ENCODE measurements at places on chromosomes 13 and 19.

- no peak for DNase-seq
Measured at GRCh38 chr13:34343413-34343940, 525.5 kb downstream of the RFC3 start.

DNA sequence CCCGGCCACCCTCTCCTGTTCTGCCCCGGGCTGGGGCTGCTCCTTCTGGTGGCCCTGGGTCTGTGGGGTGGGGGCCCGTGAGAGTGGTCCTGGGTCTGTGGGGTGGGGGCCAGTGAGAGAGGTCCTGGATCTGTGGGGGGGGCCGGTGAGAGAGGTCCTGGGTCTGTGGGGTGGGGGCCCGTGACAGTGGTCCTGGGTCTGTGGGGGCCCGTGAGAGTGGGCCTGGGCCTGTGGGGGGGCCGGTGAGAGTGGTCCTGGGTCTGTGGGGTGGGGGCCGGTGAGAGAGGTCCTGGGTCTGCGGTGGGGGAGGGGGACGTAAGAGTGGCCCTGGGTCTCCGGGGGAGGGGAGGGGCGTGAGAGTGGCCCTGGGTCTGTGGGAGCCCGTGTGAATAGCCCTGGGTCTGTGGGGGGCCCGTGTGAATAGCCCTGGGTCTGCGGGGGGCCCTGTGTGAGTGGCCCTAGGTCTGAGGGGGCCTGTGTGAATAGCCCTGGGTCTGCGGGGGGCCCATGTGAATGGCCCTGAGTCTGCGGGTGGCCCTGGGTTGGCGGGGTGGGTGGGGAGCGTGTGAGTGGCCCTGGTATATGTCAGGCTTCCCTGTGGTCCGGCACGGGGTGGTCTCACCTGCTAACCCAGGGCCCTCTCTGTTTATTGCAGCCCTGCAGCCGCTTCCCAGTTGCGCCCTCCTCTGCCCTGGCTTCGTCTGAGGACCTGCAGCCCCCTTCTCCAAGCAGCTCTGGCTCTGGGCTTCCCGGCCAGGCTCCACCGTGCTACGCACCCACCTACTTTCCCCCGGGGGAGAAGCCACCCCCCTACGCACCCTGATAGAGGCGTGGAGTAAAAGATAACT, 52.3 kb downstream of the TMEM255B start:
- no peak for DNase-seq

GRCh38 chr13:25738342-25739196, 313.2 kb downstream of the SHISA2 start:
- no peak for DNase-seq

DNA sequence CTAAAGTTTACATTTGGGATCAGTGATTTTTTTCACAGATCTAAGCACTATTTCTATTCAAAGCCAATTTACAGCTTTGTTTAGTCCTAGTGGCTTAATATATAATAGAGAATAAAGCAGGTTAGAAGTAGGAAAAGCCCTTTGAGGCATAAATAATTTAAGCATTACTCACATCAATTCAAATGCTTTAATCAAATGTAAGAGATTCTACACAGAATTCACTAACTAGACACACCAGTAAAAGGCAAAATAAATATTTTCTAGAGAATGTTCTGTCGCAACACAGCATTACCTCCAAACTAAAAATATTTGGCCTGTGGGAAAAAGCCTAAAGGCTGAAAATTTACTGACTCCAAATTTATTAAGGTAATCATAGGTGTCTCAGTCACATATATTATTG, 31.3 kb downstream of the KCTD12 start:
- no peak for DNase-seq

DNA sequence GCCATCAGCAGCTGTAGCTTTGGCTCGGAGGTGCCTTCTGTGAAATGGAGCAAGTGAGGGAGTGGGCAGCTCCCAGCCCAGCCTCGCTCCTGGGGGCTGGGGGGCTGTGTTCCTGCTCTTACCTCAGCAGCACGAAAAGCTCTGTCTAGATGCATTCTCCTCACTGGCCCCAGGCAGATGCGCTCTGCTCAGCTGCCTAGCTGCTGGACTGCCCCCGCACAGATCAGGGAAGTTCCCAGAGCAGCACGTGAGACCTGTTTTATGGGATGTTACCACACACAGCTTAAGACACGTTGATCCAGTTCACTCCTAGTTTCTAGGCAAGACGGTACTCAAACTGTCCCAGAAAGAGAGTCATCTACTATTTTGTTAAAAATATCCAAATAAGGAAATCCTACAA, 13.6 kb downstream of the LCP1 start:
- peak; percentile 70 for DNase-seq

GRCh38 chr13:38871275-38871674, 119.4 kb downstream of the STOML3 start:
- DNase-seq = no peak

DNA sequence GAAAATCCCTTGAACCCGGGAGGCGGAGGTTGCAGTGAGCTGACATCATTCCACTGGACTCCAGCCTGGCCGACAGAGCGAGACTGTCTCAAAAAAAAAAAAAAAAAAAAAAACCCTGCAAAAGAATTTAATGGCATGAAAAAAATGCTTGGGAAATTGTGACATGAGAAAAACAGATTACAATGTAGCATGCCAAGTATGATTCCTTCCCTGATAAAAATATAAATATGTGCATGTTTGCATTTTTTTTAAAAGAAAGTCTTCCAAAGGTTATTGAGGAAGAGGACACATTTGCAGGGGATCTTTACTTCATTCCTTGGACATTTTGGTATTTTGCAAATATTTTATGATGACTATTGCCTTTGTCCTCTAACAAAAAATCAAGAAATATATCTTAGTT, 14.5 kb upstream of the ZBTB32 start:
- no peak for DNase-seq

GRCh38 chr13:78326633-78327032, 276.7 kb downstream of the POU4F1 start:
- no peak for DNase-seq

GRCh38 chr13:71634182-71634581, 232.8 kb downstream of the DACH1 start:
- no peak for DNase-seq

- no peak for DNase-seq
Measured at GRCh38 chr13:107912745-107913144, 302.6 kb downstream of the LIG4 start.

DNA sequence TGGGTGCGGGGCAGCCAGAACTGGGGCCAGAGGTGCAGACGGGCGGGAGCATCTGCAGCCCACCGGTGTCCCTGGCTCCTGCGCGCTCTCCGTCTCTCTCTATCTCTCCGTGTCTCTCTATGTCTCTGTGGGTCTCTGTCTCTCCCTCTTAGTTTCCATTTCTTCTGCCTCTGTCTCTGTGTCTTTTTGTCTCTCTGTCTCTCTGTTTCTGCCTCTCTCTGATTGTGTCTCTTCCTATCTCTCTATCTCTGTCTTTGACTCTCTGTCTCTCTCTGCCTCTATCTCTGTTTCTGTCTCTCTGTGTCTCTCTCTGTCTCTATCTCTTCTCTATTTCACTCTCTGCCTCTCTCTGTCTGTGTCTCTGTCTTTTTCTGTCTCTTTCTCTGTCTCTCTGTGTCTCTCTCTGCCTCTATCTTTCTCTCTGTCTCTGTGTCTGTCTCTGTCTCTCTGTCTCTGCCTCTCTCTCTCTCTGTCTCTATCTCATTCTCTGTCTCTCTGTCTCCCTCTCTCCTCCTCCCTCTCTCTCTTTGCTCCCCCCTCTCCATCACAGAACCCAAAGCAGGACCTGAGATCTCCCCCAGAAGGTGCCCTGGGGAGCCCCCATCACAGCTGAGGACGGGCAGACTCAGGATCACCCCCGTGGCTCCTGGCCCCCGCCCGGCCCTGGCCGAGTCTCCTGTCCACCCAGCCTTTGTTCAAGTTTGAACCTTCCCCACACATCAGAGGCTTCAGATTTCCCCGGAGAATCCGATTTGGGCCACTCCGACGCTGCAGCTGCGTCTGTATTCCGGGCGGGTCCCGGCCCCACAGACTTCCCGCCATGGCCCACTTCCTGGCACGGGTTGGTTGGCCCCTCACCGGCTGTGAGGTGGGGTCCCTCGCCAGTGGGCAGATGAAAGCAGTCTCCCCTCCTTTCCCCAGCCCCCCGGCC, 48.6 kb upstream of the TCF3 start:
- DNase-seq = no peak

Data from stimulated activated CD4-positive, alpha-beta T cell treated with anti-CD3 and anti-CD28 coated beads, Interleukin-15, amount 100 ng/mL, for 24 hours (primary cell).